ENCODE measurements at places on chromosomes 1 and 21. TPM values are rescaled to one million over a fixed set of nuclear protein-coding genes. Genes with fewer than 3 reads are reported as not detected.
A peak's percentile ranks its signal among the peaks of the same experiment; 100 is the strongest.

Gene GUCA2B
- total RNA-seq, result not detected

Gene CYP4X1
- 41.0 TPM for total RNA-seq

Gene FCRL4
- not detected for total RNA-seq

Gene KRTAP12-2
- not detected for total RNA-seq

Gene FCMR
- total RNA-seq, result 1.8 TPM

Gene SLC45A3
- total RNA-seq, result 2.9 TPM

Gene KRTAP13-2
- not detected for total RNA-seq

Gene PYHIN1
- 2.2 TPM for total RNA-seq

Gene ILDR2
- total RNA-seq, result 6.3 TPM

Gene RPTN
- not detected for total RNA-seq

GRCh38 chr1:160868141-160868540, 5.5 kb upstream of the CD244 start:
- H3K36me3 ChIP-seq, result no peaks in the 10 kb centered on the region
- no peak for DNase-seq
- no peaks in the 10 kb centered on the region for H3K4me1 ChIP-seq
- H3K27me3 ChIP-seq, result no peaks in the 10 kb centered on the region
- H3K27ac ChIP-seq, result no peak overlapping the region
- H3K4me3 ChIP-seq, result no peak overlapping the region

DNA sequence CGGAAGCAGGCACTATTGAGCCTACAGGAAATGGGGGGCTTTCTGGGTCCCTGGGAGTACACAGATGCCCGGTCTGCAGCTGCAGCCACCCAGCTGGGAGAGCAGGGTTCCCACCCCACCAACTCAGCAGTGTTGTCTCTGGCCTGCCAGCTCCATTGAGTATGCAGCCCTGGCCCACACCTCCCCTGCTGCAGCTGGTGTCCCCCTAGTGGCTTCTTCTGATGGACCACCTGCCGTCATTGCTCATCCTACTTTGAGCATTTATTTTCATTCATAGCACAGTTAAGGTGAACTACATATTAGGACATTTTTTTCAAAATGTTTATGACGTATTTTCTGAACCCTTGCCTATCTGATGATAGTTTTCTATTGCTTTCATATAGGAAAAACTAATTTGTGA, 189.8 kb upstream of the LYPLAL1 start:
- no peak overlapping the region for H3K4me3 ChIP-seq
- DNase-seq, result no peak
- no peak overlapping the region for H3K27ac ChIP-seq
- no peaks in the 10 kb centered on the region for H3K36me3 ChIP-seq
- H3K27me3 ChIP-seq, result no peaks in the 10 kb centered on the region
- H3K4me1 ChIP-seq, result peaks cover 9% of the 10 kb centered on the region

- H3K4me1 ChIP-seq, result peaks cover 56% of the 10 kb centered on the region
- no peaks in the 10 kb centered on the region for H3K27me3 ChIP-seq
- peak overlapping the region; percentile 59 for H3K4me3 ChIP-seq
- peak overlapping the region; percentile 100 for H3K27ac ChIP-seq
Measured at GRCh38 chr1:234600418-234601281, 9.3 kb downstream of the IRF2BP2 start.

DNA sequence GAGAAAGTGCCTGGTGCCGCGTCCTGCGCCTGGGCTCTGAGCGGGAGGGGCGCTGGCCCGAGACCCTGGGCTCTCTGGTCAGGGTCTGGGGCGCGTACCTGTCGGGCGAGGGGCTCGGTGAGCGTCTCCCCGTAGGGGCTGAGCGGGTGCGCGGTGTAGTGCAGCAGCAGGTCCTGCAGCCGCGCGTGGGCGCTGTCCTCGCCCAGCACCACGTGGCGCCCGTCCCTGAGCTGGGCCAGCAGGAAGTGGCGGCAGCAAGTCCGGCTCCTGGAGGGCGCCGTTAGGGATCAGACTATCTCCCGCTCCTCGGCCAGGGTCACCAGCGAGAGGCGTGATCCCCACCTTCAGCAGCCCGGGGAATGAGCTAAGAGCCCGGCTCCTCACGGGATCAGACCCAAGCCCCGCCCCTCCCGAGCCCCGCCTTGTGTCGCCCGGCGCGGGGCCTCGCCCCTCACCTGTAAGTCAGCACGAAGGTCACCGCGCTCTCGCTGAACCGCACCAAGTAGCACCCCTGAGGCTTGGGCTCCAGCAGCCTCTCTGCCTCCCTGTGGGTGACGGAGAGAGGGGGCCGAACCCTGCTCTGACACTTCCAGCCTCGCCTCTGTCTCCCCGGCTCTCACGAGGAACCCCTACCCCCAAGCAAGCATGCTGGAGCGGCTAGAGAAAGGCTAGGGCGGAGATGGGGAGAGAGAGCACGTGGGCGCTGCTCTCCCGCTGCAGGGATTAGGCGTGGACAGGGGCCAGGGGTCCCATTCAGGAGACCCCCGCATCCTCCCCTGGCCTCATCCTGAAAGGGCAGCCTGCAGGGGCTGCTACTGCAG, 2.7 kb downstream of the SH2D2A start:
- peak overlapping the region; percentile 49 for H3K4me3 ChIP-seq
- H3K4me1 ChIP-seq, result no peaks in the 10 kb centered on the region
- H3K27ac ChIP-seq, result no peak overlapping the region
- DNase-seq, result peak; percentile 33

DNA sequence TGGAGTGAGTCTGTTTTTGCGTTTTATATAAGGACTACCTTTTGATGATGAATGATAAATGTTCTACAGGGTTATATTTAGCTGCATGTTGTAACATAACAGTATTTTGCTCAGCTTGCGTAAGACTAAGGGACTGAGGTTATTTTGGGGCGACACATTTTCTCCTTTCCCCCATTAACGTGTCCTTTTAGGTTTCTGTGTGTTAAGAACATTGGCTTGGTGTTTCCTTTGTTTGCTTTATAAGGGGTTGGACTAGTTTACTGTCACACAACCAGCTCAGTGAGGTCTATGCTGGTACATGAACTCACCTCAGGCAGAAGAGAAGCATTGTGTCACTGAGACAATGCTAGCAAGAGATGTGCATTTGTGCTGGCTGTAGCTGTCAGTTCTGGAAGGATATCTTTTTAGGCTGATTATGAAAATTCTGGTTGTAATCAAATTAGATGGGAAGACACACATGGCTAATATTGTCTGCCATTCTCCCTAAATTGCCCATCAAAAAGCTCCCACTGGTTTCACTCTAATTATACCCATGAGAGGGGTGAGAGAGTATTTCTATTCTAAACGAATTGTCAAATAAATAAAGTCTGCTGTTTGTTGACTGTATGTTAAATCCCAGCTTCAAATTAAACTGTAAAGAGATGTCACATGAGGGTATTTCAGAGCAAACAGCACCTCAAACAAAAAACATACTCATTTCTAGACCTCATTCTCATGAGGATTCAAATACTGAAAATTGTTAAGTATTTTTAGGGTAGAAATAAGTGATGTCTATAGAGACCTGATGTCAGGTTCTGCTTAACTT, 62.6 kb downstream of the CDC14A start:
- H3K36me3 ChIP-seq, result no peaks in the 10 kb centered on the region
- H3K4me1 ChIP-seq, result no peaks in the 10 kb centered on the region
- no peak overlapping the region for H3K4me3 ChIP-seq
- no peaks in the 10 kb centered on the region for H3K27me3 ChIP-seq
- no peak overlapping the region for H3K27ac ChIP-seq

GRCh38 chr1:89100412-89100811, 25.5 kb downstream of the GBP2 start:
- no peak overlapping the region for H3K27ac ChIP-seq
- no peaks in the 10 kb centered on the region for H3K27me3 ChIP-seq
- no peaks in the 10 kb centered on the region for H3K4me1 ChIP-seq
- H3K36me3 ChIP-seq, result no peaks in the 10 kb centered on the region

DNA sequence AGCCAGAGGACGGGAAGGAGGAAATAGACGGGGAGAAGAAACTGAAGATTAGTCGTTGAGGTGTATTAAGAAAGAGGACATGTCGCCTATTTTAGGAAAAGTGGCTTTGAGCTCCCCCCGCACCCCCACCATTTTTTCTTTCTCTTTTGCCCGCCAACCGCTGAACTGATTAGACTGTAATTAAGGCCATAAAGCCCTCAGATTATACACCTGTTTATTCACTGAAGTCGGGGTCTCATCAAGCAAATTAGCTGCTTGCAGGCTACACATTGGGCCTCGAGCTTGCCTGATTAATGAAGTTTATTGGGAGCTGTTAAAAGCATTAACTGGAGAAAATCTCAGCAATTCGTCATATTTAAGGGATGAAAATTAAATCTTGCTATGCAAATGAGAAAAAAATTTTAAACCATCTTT, 119.4 kb upstream of the RRP15 start:
- no peaks in the 10 kb centered on the region for H3K27me3 ChIP-seq
- no peak overlapping the region for H3K27ac ChIP-seq
- H3K36me3 ChIP-seq, result no peaks in the 10 kb centered on the region
- no peak for DNase-seq

DNA sequence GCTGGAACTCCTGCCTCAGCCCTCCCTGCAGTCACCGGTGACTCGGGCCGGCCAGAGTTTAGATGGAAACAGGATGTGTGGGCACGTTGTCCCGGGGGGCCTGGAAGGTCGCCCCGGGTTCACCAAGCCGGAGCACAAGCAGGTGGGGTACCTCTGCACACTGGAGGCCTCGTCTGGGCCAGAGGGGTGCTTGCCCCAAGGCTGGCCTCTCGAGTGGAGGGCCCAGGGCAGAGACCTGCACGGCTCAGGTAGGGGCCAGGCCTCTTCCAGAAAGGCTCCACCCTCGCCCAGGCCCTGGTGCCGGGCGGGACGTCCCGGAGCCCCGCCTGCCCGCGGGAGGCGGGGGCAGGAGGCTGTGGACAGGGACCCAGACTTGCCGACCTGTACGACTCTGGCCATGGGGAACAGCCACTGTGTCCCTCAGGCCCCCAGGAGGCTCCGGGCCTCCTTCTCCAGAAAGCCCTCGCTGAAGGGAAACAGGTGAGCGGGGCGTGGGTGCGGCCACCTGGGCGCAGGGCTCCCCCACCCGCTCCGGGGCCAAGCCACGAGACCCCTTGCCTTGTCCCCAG, at the start of gene PLEKHN1:
PLEKHN1 (plus strand) TSS at position 348 of the 569 bp plus-strand sequence; CDS start at position 398, 50 bp downstream.
- peak within 1 kb of the TSS; percentile 27 for H3K4me3 ChIP-seq
- H3K4me1 ChIP-seq, result peaks cover 23% of the 10 kb centered on the region
- DNase-seq, result no peak
- no peaks in the 10 kb centered on the region for H3K36me3 ChIP-seq
- peaks cover 2% of the 10 kb centered on the region for H3K27me3 ChIP-seq

All from tibial nerve (tissue), 4 donors.